ENCODE measurements at places on chromosomes 2 and 18. TPM values are rescaled to one million over a fixed set of nuclear protein-coding genes. Genes with fewer than 3 reads are reported as not detected.

SERPINB7 gene
- 33.6 TPM for total RNA-seq

UGT1A3 gene
- not detected for total RNA-seq

CRACDL gene
- total RNA-seq, result not detected

DUSP19 gene
- 0.88 TPM for total RNA-seq

SPEG gene
- total RNA-seq, result 9.9 TPM

LYPD6 gene
- total RNA-seq, result 12.0 TPM

MLPH gene
- total RNA-seq, result 32.2 TPM

UGT1A8 gene
- not detected for total RNA-seq

ANKRD39 gene
- total RNA-seq, result 3.1 TPM

GAL3ST2 gene
- total RNA-seq, result 0.14 TPM

SP5 gene
- not detected for total RNA-seq

XIRP2 gene
- total RNA-seq, result 1.9 TPM

POTEC gene
- not detected for total RNA-seq

AQP12A gene
- total RNA-seq, result not detected

SPDYA gene
- total RNA-seq, result 0.66 TPM

IL1RL1 gene
- 0.22 TPM for total RNA-seq

HOXD9 gene
- 1.7 TPM for total RNA-seq

ABCG8 gene
- total RNA-seq, result not detected

GALNT5 gene
- 0.22 TPM for total RNA-seq

DCDC2C gene
- not detected for total RNA-seq

NFATC1 gene
- 3.7 TPM for total RNA-seq

ANAPC1 gene
- 98.6 TPM for total RNA-seq

ALLC gene
- total RNA-seq, result not detected

CCDC141 gene
- not detected for total RNA-seq

ECEL1 gene
- total RNA-seq, result not detected

CPO gene
- total RNA-seq, result not detected

DQX1 gene
- total RNA-seq, result not detected

TLX2 gene
- total RNA-seq, result not detected

SH3BP4 gene
- 125 TPM for total RNA-seq

ACVR1C gene
- not detected for total RNA-seq

STEAP3 gene
- total RNA-seq, result 74.0 TPM

TWIST2 gene
- total RNA-seq, result 66.4 TPM
